HuH-7 (cell line): ENCODE measurements at places on chromosomes 2 and 18.

DNA sequence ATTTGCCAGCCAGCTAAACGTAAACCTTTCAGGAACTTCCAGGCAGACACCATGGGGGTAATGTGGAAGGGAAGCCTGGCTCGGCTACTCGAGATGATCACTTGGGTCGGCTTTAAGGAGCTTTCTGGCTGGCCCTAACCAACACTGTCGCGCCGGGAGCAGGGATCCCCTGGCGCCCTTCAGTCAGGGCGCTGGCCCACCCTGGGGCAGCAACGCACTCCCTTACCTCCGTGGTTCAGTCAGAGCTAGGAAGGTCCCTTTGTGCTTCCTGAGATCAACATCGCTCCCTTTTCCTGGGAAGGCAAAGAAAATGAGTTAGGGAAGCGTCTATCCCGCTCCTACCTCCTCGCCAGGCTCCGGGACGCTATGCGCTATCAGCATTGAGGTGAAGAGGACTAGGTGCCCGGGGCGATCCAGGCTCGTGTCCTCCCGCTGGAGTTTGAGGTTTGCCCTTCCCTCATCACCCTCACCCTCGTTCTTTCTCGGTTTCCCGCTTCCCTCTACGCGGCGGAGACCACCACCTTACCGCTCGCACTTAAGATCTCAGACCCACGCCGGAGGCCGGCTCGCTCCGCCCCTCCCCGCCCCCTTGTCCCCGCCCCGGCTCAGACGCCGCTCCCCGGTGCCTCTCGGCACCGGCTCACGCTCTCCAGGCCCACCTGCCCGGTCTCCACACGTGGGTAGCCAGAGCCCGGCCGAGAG lies 449 bp upstream of the ATRAID start:
- DNase-seq = peak; percentile 28

- DNase-seq = no peak
These were observed 25.1 kb downstream of the CIB4 start for GRCh38 chr2:26615860-26616705.

DNA sequence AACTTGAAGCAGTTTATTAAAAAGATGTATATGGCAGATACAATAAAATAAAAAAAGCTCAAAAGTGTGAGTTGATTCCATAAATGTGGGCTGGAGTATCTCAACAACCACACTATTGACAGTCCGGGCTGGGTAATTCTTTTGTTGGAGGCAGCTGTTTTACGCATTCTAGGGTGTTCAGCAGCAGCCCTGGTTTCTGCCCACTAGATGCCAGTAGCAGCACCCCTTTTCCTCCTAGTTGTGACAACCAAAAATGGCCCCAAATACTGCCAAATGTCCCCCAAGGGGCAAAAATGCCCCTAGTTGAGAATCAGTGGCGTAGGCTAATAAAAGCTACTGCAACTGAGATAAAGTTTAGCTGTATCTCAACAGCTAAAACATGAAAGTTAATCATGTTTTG lies 44.8 kb downstream of the CHMP3 start:
- DNase-seq = no peak

DNA sequence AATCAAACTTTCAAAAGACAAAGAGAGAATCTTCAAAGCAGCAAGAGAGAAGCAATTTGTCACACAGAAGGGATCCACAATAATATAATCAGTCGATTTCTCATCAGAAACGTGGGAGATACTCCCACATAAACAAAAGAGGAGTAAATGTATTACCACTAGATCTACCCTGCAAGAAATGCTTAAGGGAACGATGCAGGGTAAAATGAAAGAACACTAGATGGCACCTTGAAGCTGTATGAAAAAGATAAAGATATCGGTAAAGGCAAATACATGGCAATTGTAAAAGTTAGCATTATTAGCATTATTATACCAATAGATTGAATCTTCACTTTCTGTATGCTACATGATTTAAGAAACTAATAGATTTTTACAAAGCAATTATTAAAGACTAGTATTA lies 677.0 kb downstream of the SUCLG1 start:
- DNase-seq = no peak

- no peak for DNase-seq
These were observed 114.7 kb downstream of the BCL2L11 start for GRCh38 chr2:111235192-111236015.

GRCh38 chr18:55275039-55275901 lies 312.7 kb downstream of the TCF4 start:
- DNase-seq = peak; percentile 14

DNA sequence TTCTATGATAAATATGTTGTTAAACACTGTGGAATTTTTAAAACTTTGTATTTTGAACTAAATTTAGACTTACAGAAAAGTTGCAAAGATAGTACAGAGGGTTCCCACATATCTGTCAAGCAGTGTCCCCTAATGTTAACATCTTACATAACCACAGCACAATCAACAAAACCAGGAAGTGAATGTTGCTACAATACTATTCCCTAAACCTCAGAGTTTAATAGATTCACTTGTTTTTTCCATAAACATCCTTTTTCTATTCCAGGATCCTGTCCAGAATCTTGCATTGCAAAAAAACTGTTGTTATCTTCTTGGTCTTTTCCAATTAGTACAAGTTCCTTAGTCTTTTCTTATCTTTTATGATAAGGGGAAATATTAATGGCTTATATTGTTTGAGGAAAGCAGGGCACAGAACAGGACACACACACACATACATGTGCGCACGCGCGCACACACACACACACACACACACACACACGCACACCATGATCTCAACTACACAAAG lies 251.1 kb upstream of the TRIB2 start:
- no peak for DNase-seq

- DNase-seq = no peak
These were observed 99.1 kb upstream of the ITGA6 start for GRCh38 chr2:172328103-172328841.

DNA sequence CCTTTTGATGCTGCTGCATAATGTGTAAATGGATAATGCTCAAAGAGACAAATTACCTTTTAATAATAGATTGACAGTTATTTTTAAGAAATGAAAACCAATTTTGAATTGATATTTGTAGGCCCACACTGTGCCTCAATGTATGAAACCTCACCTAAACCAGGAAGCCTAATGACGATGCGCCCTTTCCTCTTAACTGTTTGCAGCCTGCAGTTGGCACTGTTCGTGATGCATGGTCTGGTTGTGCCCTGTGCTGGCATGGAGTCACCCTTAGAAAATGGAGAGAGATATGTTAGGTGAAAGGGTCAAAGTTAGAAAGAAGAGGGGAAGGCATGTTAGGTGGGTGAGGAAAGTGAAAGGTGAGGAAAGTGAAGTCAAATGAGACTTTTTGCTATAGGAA lies 390.2 kb downstream of the PTPRM start:
- DNase-seq = no peak

- no peak for DNase-seq
These were observed 429.8 kb downstream of the TGIF1 start for GRCh38 chr18:3879836-3880120.

- DNase-seq = no peak
These were observed 144.8 kb downstream of the ARHGAP28 start for GRCh38 chr18:6874315-6874714.

- peak; percentile 85 for DNase-seq
These were observed 7.6 kb upstream of the TNS1 start for GRCh38 chr2:218010140-218010983.

- DNase-seq = no peak
These were observed 236.0 kb upstream of the REV1 start for GRCh38 chr2:99725820-99726219.

- no peak for DNase-seq
These were observed 139.9 kb downstream of the LRRC30 start for GRCh38 chr18:7370802-7371201.

GRCh38 chr2:113173542-113174375 lies at the start of gene PSD4:
Gene PSD4 (plus strand): TSS chr2:113173971. CDS start chr2:113182457, 8,486 bp downstream.
- no peak for DNase-seq

DNA sequence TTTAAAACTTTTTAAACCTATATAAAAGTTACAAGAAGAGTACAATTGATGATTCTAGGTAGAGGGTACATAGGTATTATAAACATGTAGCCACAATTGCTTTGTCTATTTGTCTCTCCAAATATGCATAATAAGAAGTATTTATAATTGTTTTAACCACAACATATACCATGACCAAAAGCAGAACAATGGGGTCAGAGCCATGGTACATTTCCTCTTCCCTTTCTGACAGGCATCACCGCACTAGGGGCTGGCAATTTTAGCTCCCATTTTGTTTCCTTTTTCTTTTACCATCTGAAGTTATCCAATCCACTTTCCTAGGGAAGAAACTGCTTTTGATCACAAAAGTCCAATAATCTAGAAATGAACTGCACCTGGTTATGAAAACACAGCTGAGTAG lies 49.3 kb downstream of the TMX3 start:
- no peak for DNase-seq

DNA sequence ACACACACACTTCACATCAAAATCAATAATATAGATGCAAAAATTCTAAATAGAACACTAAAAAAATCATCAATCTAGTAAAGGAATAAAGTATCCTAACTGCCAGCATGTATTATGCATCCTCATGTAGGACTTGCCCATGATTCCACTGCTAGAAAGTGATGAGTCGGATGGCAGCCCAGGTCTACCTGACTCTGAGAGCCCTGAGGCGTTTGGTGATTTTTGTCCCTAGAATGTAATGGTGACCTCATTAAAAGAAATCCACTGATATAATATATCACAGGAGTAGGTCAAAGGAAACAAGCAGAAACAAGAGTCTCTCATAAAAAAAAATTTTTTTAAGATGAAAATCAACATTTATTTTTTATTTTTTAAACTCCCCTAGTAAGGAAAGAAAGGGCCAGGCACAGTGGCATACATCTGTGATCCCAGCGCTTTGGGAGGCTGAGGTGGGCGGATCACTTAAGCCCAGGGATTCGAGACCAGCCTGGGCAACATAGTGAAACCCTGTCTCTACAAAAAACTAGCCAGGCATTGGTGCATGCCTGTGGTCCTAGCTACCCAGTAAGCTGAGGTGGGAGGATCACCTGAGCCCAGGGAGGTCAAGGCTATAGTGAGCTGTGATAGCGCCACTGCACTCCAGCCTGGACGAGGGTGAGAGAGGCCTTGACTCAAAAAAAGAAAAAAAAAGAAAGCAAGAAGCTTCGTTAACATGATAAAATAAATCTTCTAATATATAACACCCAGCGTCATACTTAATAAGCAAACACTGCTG lies 24.4 kb upstream of the ACTG2 start:
- DNase-seq = no peak

DNA sequence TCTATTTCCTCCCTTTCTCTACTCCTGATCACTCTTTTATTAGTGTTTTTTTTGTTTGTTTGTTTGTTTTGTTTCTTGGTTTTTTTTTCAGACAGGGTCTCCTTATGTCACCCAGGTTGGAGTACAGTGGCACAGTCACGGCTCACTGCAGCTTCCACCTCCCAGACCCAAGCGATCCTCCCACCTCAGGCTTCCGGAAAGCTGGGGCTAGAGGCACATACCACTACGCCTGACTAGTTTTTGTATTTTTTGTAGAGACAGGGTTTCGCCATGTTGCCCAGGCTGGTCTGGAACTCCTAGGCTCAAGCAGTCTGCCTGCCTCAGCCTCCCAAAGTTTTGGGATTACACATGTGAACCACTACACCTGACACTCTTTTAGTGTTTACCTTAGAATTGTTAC lies 122.3 kb downstream of the ATL2 start:
- DNase-seq = no peak

DNA sequence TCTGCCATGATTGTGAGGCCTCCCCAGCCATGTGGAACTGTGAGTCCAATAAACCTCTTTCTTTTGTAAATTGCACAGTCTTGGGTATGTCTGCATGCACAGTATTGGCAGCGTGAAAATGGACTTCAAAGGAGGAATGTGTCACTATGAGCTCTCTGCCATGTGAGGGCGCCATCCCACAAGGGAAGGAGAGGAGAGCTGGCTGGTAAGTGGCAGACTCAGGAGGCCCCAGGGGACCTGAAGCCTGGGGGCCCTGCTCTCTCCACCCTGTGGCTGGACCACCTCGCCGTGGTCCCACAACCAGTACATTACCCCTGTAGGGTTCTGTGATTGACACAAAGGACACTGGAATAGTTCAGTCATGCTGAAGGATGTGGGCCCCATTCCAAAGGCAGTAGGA lies 122.1 kb downstream of the RPIA start:
- DNase-seq = no peak

- no peak for DNase-seq
These were observed 83.4 kb downstream of the COL6A3 start for GRCh38 chr2:237330541-237330940.

GRCh38 chr2:178069551-178069950 lies 3.0 kb downstream of the PDE11A start:
- DNase-seq = no peak

GRCh38 chr2:221473451-221473850 lies 98.7 kb downstream of the EPHA4 start:
- DNase-seq = no peak
